ENCODE measurements at places on chromosomes 2 and 18.

DNA sequence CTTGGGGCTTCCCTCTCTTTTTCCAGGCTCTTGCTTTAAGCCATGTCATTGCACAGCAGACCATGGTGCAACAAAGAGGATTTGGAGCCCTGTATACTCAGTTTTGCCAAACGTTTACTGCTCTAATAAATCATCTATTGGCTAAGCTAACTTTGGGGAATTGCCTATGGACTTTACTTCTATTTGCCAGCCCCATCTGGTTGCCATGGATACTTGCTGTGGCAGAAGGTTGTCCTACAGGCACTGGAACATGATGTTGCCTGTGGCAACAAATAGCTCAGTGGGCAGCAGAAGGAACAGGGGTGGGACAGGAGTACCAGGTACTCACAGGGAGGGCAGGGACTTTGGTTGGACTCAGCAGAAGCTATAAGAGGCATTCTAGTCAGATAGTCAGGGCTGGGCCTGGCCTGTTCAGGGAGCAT lies 129.7 kb downstream of the CCDC85A start:
- ATAC-seq: no peak

- ATAC-seq: no peak
Measured at GRCh38 chr2:102061286-102061699, 69.5 kb downstream of the IL1R2 start.

GRCh38 chr2:12151716-12152115 lies 405.3 kb downstream of the LPIN1 start:
- no peak for ATAC-seq

- ATAC-seq: no peak
Measured at GRCh38 chr2:85501248-85501647, 37.7 kb upstream of the MAT2A start.

DNA sequence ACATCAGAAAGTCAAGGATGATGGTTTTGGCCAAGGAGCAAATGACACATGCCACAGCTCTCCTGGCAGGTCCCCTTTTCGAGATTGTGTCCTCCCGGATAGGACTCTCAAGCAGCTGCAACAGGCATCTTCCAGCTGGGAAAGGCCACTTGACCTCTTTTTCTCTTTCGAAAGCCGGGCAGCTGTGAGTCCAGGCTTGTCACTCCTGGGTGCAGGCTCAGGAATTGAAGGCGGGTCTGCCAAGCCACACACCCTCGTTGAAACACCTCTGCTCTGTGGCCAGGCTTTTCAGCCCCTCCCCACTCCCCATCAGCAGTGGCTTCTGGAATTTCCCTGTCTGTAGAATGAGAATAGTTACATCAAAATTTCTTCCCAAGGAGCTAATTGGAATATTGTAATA lies 98.0 kb downstream of the CCDC138 start:
- no peak for ATAC-seq

GRCh38 chr2:227163485-227163997 lies 464 bp downstream of the COL4A4 start:
- ATAC-seq: peak; percentile 23

GRCh38 chr18:79542876-79543750 lies 136.5 kb upstream of the CTDP1 start:
- no peak for ATAC-seq

DNA sequence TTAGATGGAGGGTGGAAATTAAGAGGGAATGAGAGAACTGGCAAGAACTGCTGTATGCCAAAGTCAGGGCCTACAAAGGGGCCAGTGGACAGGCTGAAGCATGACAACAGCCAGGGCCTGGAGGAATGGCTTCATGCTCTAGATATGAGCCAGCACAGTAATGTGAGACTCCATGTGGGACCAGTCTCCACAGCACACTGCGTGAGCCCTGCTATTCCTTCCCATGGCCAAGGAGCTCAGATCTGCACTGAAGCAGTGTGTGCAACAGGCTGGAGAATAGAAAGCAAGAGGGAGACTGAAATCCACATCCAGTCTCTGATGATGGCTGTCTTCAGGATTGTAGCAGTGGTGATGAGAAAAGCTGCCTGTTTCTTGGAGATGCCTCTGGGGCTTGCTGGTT lies 162.8 kb downstream of the TPGS2 start:
- no peak for ATAC-seq

- ATAC-seq: no peak
Measured at GRCh38 chr2:229419158-229419557, 148.1 kb upstream of the PID1 start.

GRCh38 chr2:105391763-105392662 lies 6.8 kb downstream of the FHL2 start:
- no peak for ATAC-seq

DNA sequence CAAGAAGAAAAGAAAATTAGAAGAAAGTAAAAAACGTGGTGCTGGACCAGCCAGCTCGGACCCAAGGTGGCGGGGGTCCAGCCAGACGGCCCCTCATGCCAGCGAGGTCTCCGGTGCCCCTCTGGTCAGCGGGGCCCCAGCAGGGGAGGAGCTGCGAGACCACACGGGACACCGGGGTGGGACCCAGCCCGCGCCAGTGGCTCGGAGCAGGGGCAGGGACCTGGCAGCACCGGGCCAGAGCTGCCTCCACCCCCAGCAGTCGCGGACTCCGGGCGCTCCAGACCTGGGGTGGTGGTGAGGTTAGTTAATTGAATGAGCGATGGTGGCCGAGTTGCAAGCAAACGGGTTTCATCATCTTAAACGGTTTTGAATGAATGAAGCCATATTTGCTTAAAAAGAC lies 289.9 kb upstream of the MC4R start:
- no peak for ATAC-seq

DNA sequence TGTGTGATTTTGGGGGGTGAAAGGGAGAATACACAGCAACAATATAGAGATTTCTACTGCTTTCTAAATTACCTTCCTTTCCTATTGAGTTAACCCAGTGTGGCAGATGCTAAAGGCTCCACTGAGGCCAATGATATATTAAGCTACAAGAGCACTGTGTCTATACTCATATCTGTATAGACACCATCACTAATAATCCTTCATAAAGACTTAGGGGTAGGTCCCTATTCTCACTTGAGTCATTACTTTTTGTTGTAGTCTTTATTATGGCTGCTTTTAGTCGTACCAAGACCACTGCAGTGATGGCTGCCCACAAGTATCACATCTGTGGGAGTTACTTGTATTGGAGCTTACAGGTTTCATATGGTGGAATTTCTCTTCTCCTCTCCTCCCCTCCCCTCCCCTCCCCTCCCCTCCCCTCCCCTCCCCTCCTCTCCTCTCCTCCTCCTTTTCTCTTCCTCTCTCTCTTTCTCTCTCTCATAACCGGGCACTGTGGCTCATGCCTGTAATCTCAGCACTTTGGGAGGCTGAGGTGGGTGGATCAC lies 637.6 kb downstream of the ADCYAP1 start:
- no peak for ATAC-seq

DNA sequence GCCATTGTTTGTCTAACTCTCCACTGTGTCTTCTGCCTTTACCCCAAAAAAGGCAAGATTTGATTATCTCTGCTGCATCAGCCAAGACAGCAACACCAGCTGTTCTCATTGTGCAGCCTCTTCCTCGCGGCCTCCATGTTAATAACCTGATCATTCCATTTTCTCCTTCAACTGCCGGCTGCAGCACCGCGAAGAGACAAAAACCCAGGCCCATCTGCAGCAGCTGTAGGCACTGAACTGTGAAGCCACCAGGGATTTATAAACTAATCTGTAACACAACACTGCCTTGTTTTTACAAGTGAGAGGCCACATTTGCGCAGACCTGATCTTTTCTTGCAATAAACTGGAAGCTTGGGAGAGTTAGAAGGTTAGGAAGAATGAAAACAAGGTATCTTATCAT lies 147.8 kb downstream of the SATB2 start:
- no peak for ATAC-seq

- no peak for ATAC-seq
Measured at GRCh38 chr2:201237486-201238123, 22.7 kb upstream of the CASP8 start.

- ATAC-seq: no peak
Measured at GRCh38 chr2:57990118-57990725, 56.4 kb upstream of the VRK2 start.

DNA sequence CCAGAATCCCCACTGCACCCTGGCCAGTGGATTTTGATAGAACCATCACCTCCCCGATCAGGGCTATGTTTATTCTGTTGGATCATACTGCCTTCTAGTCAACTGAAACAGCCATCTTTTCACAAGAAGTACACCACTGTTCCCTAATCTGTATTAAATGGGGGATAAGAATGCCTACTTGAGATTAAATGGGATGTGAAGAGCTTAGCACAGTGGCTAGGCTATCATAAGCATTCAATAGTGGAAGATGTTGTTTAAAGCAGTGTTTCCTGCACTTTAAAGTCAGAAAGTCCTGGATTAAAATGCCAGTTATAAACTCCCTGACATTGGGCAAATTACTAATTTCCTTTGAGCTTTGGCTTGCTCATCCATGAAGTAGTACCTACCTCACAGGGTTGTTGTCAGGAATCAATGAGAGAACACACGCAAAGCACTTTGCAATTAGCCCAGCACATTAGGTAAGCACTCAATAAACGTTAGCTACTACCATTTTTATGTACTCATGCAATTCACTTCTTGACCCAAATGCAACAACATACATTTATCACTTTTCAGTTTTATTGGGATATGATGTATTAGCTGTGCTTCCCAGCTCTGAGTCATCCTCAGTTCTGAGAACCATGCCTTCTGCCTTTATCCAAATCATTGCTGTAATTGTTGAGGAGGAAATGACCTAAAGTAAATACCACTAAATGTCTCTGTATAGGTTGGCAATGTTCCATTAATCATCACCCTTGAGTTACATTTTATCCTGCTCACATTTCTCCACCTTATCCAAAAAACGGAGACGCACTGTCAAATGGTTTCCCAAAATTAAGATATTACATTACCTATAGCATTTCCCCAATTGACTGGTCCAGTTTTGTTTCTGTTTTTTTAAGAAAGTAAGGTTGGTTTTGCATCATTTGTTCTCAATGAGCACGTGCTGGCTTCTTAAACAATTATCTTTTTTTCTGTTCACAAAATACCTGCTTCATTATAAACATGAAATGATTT lies 2.1 kb downstream of the TMEM247 start:
- no peak for ATAC-seq

DNA sequence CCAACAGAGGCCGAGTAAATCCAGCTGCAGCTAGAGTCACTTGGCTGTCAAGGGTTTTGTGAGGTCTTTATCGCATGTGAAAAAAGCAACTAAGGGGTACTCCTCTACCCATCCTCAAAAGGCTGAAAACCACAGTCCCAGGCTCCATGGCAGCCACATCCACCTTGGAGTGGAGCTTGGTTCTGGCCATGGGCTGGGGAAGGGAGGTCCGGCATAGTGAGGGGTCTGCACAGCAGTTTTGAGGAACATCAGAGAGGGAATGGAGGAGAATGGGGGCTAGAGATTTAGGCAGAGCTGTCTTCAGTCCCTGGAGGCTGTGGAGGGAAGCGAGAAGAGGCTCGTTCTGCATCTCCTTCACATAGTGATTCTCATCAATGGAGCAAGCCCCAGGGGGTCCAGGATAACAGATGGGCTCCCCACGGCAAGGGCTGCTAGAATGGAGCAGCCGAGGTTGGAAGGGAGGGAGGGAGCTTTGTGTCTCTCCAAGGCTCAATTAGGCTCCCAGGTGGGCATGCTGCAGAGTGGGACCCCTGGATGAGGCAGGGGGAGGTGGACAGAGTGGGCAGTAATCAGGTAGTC lies 21.0 kb downstream of the MROH2A start:
- no peak for ATAC-seq

DNA sequence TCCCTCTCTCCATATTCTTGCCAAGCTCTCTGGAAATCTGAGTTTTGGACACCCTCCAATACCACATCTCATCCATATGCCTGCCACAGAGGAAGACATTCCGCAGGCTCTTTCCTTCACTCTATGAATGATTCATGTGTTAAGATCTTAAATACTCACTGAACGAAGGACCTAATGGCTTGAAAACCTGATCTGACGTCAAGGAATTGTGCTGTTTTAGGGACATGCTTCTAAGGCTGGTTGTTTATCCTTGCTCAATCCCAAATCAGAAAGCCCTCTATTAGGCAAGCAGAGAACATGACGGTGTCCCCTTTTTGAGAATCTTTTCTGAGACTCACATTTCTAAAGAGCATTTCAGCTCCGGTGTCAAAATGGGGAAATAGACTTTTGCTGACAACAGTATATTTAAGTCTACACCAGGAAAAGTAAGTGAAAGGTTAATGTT lies 83.7 kb upstream of the GALNT5 start:
- ATAC-seq: no peak

DNA sequence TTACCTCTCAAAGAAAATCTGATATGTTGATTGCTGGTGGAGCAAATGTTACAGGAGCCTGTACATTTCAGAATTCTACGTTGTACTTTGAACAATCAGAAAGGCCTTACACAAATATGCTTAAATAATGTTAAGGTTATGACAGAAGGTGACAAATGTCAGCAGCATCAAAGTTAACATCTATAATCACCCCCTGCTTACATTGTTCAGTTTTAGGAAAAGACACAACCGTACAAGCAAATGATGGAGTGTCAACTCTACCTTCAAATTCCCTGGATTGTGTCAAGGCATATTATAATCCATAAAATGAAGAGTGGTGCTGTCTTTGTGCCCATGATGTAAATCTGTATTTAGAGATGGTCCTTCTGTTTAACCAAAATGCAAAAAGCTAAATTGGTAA lies 465.5 kb downstream of the ARHGAP15 start:
- ATAC-seq: no peak

GRCh38 chr2:168215813-168216212 lies 31.6 kb downstream of the STK39 start:
- no peak for ATAC-seq

GRCh38 chr2:119517433-119517832 lies 6.8 kb downstream of the SCTR start:
- no peak for ATAC-seq

- ATAC-seq: no peak
Measured at GRCh38 chr2:216118474-216118873, 9.3 kb downstream of the XRCC5 start.

DNA sequence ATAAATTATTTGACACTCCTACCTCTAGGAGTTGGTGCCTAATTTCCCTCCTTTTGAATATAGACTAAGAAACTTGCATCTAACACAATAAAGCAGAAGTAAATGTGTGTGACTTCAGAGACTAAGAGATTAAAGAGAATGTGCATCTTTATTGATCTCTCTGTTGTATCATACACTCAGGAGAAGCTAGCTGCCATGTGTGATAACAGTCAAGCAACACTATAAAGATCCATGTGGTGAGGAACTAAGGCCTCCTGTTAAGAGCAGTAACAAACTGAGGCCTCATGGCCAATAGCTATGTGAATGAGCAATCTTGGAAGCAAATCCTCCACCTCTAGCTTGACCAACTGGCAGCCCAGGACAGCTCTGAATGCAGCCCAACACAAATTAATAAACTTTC lies 3.4 kb downstream of the FANCL start:
- no peak for ATAC-seq

- no peak for ATAC-seq
Measured at GRCh38 chr2:44774826-44775492, 166.5 kb upstream of the SIX3 start.

DNA sequence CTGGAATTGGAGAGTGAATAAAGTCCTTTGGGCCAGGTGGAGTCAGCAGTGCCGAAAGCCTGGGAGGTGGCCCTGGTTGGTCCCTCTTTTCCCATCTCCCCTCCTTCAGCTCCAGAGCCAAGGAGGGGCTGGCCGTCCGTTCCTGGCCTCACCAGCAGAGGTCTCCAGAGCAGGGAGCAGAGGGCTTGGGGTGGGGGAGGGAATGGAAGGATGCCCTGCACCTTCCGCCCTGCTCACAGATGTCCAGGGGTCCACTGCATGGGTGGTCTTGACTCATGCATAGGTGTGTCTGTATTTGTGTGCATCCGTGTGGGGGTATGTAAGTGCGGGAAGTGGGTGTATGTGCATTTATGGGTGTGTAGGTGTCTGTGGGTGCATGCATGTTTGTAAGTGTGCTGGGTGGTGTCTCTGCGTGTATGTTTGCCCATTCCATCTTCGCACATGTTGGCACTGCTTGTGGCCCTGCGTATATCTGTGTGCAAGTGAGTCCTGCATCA lies 201.8 kb downstream of the ZFP36L2 start:
- peak; percentile 87 for ATAC-seq
